Activated CD4-positive, CD25-positive, alpha-beta regulatory T cell (primary cell): ENCODE measurements at places on chromosomes 4 and X.

DNA sequence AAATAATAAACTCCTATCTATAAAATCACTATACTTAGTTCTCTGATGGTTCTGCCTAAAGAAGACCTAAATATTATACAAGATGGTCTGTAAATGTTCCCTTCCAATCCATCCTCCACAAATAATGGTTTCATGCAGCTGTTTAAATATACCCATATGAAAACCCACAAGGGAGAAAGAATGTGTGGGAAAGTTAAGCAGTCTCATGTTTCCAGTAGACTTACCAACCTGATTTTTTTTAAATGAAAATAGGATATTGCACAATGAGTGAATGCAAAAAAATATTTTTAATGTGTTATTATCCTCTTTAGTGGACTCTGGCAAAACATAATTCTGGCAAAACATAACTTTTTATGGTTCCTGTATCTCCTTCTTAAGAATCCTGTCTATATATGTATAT is 23.3 kb downstream of the CAMK2D start:
- DNase-seq = no peak

DNA sequence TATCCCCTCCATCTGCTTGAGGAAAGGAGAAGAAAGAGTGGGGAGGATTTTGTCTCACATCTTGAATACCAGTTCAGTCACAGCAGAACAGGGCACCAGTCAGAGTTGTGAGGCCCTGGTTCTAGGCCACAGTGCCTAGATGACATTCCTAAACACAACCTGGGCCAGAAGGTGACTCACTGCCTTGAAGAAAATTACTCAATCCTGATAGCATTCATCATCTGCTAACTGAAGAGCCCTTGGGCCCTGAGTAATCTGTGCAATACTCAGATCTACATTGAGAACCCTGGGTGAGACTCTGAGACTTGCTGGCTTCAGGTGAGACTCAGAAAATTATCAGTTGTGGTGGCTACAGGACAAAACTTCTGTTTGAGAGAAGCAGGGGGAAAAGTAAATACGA is 20.5 kb upstream of the PRR32 start:
- no peak for DNase-seq

DNA sequence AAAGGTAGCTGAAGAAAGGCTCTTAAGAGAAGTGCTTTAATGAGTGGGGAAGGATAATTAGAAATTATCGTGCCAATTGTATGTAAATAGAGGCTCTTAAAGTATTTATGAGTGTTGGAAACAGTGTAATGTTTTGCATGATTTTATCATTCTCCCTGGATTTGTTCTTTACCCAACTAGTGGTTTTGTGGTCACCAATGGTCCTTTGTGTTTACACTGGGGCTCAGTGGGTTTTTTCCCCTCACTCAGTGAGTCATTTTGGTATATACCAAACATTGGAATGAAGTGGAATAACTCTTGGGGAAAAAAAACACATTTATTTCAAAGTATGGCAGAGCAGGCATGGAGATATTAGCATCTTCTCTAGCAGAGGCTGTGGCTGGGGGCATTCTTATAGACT is 20.8 kb upstream of the LGI2 start:
- no peak for DNase-seq

DNA sequence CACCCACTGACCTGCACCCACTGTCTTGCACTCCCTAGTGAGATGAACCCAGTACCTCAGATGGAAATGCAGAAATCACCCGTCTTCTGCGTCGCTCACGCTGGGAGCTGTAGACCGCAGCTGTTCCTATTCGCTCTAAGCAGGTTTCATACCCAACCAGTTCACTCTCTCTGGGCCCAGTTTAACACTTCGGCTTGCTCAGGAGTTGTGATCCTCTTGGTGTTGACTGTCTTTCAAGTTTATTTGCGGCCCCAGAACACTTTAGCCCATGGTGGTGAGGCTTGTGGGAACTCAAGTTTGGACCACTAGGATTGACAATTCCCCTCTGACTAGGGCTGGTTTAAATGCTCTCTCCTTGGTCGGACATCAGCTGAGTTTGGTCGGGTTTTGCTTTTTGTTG is 147.0 kb downstream of the DACH2 start:
- DNase-seq = no peak

- no peak for DNase-seq
These were observed 11.4 kb upstream of the SLAIN2 start for GRCh38 chr4:48329976-48330375.

- DNase-seq = no peak
These were observed 41.9 kb upstream of the FRAS1 start for GRCh38 chr4:78014889-78015886.

GRCh38 chr4:169963998-169964397 is 62.2 kb downstream of the MFAP3L start:
- no peak for DNase-seq
